Lower leg skin (tissue), 4 donors: ENCODE measurements at places on chromosomes 3 and 15.

DNA sequence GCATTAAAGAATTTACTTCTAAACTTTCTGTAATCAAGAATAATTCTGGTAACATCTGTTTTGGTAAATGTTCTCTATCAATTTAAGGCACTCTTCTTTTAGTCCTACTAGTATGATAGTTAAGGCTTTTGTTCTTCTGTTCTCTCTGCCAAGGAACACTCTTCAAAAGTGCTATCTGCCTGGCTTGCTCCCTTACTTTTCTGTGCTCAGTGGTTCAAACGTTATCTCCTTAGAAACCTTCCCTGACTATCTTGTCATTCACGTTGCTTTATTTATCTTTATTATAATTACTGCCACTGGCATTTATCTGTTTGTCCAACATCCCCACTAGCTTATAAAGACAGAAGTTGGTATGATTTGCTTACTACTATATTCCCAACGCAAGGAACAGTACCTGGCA, 59.2 kb downstream of the RFX7 start:
- DNase-seq, result no peak

GRCh38 chr3:41972802-41973201, 10.9 kb upstream of the ULK4 start:
- DNase-seq, result no peak

- DNase-seq, result no peak
Measured at GRCh38 chr3:17430582-17430981, 311.8 kb downstream of the TBC1D5 start.

GRCh38 chr3:11143476-11143875, 10.8 kb upstream of the HRH1 start:
- peak; percentile 46 for DNase-seq

- no peak for DNase-seq
Measured at GRCh38 chr3:9955067-9955502, 2.9 kb upstream of the PRRT3 start.

- no peak for DNase-seq
Measured at GRCh38 chr3:48505968-48506504, 2.1 kb upstream of the SHISA5 start.

GRCh38 chr3:37787153-37787867, 74.4 kb upstream of the CTDSPL start:
- DNase-seq, result no peak

GRCh38 chr3:161925749-161926360, 429.2 kb downstream of the OTOL1 start:
- DNase-seq, result no peak

- no peak for DNase-seq
Measured at GRCh38 chr3:152389316-152389934, 120.7 kb downstream of the MBNL1 start.

DNA sequence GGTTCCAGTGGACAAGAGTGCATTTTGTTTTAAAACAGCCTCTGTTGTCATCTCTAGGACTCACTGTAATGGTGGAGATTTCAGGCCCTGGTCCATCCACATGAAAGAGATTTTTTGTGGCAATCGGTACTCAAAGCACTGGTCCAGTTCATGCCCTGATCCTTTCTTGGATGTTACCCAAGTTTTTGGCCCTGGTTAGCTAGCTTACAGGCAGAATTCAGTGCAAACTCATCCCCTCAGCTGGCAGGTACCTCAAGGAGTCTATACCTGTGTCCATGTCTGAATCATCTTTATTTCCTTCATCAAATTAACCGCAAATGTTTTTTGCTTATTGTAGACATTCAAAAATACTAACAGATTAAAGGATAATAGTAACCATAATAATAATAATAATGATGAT, 13.7 kb upstream of the MEF2A start:
- DNase-seq, result no peak
